ENCODE measurements at places on chromosomes 12 and 14.

DNA sequence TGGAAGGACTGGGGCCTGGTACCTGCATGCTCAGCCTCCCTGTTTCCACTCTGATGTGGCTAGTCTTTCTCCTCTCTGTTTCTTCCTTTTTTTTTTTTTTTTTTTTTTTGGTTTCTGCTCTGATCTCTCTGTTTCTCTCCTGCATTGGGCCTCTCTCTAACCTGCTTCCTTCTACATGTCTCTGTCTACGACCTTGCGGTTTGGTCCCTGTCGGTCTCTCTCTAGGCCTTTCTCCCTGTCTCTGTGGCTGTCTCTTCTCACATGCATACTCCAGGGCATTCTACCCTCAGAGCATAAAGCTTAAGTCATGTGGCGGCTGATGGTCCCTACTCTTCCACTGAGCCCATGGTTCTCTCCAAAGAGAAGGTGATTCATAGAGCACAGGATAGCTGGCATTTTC is 1096.6 kb downstream of the BCL11B start:
- no peak for DNase-seq

DNA sequence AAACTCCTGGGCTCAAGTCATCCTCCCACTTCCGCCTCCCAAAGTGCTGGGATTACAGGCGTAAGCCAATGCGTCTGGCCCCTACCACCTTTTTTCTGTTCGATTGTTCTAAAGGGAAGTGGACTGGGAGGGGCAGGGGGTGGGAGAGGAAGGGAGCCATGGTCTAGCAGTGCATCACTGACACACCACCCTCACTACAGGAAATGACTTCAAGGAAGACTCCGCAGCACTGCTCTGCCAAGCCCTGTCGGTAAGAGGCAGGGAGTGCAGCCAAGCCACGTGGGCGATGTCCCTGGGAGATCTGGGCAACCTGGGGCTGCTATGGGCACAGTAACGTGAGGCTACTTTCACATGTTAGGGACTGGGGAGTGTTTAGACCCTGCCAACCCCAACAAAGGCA is 18.0 kb downstream of the LRRC74A start:
- DNase-seq, result peak; percentile 67

DNA sequence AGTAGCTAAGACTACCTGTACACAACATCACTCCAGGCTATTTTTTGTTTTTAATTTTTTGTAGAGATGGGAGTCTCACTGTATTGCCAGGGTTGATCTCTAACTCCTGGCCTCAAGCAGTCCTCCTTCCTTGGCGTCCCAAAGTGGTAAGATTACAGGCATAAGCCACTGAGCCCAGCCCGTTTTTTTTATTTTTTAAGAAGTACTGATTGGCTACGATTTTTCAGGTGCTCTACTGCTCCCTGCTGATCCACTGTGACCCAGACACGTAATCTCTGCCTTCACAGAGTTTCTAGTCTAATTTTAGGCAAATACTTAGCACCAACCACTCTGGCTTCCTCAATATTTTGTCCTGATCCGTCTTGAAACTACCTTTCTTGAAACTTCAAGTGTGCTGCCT is 4.3 kb upstream of the STRN3 start:
- DNase-seq, result no peak

GRCh38 chr12:48334808-48335207 is 15.9 kb downstream of the ZNF641 start:
- no peak for DNase-seq

- no peak for DNase-seq
These were observed 52.4 kb upstream of the CAPRIN2 start for GRCh38 chr12:30806989-30807694.

DNA sequence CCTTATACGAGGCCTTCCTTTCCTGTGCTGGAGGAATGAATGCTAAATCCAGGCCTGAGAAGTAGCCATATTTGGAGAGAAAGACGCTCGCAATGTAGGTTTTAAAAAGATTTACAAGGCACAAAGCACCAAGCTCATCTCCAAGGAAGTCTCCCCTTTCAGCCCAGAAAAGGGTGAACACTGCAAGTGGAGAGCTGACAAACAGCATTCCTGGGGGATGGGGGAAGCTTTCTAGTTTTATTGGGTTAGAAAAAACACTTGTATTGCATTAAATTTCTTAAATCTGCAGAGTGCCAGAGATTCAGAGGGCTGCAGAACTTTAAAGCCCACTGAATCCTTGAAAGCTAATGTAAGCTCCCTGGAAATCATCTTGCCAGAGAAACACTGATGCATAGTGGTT is 34.6 kb downstream of the CCDC60 start:
- no peak for DNase-seq

- no peak for DNase-seq
These were observed 791 bp downstream of the TMEM233 start for GRCh38 chr12:119594399-119594730.

GRCh38 chr12:71356569-71356968 is 83.0 kb upstream of the LGR5 start:
- no peak for DNase-seq

GRCh38 chr14:87156878-87157277 is 836.1 kb downstream of the GALC start:
- DNase-seq, result no peak

DNA sequence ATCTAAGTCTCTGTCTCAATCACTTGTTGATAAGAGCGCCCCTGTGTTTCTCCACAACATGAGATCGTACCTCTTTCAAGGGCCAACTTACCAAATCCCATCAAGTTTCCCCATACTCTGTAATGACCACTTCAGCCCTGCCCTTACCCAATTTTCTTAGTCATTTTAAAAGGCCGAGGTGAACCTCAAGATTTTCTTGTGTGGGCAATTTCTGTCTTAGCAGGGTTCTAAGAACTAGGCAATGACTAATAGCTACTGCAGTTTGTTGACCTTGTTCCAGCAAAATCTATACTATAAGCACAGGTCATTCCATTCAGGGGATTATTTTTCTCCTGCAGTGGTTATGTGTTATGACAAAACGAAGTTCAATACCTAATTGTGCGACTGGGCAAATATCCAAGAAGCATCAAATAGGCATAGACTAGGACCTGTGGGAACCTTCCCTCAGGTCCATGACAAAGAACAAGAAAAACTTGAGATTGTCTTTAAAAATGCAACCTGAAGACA is 359.8 kb downstream of the PCNX1 start:
- no peak for DNase-seq

DNA sequence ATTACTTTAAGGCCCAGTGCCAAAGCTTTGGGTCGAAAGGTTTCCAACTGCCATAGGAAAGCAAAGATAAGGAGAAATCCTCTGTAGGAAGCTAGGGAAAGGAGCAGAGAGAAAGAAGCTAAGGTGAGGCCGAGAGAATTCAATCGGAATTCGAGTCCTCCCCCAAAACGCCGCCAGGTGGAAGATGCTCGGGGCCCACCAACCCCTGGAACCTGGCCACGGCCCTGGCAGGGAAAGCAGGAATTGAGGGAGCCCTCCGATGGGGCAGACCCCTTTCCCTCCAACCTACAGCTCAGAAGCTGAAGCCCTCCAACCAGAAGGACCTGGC is 498 bp downstream of the GMFB start:
- DNase-seq, result no peak

DNA sequence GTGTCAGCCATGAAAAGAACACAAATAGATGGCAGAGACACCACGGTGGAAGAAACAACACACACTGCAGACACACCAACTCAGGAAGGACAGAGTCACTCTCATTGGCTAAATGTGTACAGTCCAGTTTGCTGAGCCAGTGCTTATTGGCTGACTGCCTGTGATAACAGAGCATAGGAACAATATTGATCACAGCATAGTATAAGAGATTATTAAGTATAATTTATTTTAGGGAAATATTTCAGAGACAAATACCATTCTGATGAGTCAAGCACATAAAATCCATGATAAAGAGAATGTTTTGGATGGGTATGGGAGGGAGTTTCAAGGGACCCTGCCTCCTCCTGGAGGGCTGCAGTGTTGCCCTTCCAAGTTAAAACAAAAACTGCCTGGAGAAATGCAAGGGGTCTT is 50.9 kb downstream of the BTG1 start:
- DNase-seq, result no peak
